AML-193 (cell line): ENCODE measurements at places on chromosomes 2 and 18.

DNA sequence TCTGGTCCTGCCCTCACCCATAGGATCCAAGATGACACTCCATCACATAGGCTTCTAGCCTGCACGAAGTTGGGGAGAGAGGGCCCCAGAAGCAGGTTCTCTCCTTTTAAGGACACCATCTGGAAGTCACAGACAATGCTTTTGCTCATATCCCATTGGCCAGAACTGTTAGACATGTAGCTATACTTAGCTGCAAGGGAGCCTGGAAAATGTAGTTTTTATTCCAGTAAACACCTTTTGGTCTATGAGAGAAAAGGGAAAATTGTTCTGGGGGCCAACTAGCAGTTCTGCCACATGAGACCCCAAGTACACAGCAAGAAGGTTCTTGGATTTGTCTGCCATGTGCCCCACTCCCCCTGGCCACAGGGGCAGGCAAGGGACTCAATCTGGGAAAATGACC lies 206.1 kb downstream of the ZFP36L2 start:
- DNase-seq = no peak

DNA sequence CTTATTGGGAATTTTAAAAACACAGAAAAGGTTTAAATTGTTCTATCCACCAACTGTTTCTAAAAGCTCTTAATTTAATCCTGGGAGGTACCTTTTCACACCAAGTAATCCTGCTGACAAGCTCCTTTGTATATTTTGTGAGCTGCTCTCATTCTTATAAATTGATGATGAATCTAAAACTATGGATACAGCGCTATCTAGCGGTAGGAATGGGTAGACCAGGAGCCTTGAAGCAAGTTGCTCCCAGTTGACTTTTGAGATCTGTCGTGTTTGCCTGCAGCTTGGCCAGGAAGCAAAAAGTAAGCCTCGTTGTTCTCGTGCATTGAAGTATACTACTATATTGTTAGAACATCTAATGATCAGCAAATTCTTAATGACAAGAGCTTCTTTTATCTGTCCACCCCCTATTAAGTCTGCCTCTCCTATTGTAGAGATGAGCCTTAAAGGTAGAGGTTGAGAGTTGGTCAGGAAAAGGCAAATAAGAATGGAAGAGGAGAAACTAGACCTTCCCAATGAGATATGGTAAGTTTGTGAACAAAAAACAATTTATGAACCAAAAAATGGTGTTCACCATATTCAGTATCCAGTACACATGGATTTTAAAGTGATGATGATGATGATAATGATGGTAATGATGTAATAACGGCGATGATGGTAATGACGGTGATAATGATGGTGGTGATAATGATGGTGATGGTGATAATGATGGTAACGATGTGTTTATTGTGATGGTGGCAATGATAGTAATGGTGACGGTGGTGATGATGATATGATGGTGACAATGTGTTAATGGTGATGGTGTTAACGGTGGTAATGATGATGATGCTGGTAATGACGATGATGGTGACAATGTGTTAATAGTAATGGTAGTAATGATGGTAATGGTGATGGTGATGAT lies 212.1 kb upstream of the NCKAP5 start:
- DNase-seq = peak; percentile 46

DNA sequence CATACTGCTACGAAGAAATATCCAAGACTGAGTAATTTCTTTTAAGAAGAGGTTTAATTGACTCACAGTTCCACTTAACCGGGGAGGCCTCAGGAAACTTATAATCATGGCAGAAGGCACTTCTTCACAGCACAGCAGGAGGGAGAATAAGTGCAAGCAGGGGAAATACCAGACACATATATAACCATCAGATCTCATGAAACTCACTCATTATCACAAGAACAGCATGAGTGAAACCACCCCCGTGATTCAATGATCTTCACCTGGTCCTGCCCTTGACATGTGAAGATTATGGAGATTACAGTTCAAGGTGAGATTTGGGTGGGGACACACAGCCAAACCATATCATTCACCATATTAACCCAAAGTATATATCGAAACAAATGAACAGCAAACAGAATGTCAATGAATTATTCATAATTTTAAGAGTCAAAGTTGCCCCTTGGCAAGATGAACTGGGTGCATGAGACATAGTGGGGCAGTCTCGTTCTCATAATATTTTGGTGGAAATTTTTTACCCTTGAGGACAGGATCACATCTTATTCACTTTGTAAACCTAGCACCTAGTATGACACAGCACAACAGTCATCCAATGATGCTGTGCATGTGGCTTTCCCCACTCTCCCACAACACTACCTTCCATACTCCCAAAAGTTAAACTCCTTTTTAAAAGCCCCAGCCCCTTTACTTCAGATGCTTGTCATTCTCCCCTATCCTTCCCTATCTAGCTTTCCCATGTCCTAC lies 425.3 kb downstream of the ZEB2 start:
- DNase-seq = no peak

- DNase-seq = no peak
Observed at GRCh38 chr2:120887320-120887697, 151.6 kb downstream of the GLI2 start.

GRCh38 chr18:67771271-67771670 lies 254.8 kb upstream of the DSEL start:
- no peak for DNase-seq

DNA sequence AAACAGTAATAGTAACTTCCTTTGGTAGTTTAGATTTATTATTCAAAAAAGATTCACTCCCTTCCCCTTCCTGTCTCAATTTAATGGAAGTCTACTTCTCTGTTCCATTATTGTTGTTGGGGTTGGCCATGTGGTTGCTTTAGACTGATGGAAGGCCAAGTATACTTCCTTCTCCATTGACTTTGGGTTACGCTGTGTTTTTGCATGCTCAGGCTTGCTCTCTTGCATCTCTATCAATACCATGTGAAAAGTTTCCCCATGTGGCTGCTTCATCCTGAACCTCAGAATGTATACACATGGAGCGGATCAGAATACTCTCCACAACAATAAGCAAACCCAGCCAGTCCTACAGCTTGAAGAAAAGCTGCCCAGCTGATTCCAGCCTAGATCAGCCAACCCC lies 20.3 kb downstream of the CFAP210 start:
- DNase-seq = no peak

DNA sequence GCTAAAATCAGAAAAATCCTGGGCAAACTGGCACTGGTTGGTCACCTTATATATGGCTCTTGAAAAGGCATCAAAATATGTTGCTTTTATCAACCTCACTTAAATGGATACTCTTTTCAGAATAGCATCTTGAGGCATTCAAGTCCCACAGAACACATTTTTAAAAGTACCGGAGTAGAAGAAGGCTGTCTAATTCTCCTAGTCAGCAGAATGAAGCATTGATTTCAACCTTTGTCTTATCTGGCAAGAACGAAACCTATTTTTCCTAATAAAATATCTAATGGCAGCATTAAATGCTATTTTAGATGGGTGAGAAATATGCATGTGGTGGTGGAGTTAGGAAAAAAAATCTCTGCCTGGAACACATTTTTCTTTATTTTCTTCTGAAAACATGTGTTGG lies 27.8 kb downstream of the TMEFF2 start:
- DNase-seq = no peak

- DNase-seq = no peak
Observed at GRCh38 chr2:8588831-8589191, 93.0 kb upstream of the ID2 start.

GRCh38 chr2:86216575-86217555 lies 17.6 kb downstream of the MRPL35 start:
- DNase-seq = no peak

GRCh38 chr18:70354080-70354479 lies 65.2 kb downstream of the SOCS6 start:
- no peak for DNase-seq

- DNase-seq = peak; percentile 6
Observed at GRCh38 chr2:196233805-196234475, 62.6 kb upstream of the STK17B start.

DNA sequence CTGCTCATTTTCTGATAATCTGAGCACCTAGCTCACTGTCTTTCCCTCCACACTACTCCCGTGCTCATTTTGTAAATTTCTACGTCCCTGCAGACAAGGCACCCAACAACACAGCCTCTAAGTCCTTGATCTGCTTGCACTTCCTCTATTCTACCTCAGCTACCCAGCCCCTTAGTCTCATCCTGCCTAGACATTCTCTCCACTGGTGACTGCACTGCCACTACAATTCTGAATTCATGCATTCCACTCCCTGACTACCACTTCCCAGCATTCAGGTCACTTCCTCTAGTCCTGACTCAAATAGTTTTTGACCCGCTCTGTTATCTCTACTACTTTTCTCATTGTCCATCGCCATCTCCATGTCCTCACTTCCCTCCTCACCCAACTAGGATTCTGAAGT lies 155.7 kb downstream of the DYM start:
- DNase-seq = no peak

- DNase-seq = no peak
Observed at GRCh38 chr2:236338495-236339184, 74.4 kb upstream of the ASB18 start.

DNA sequence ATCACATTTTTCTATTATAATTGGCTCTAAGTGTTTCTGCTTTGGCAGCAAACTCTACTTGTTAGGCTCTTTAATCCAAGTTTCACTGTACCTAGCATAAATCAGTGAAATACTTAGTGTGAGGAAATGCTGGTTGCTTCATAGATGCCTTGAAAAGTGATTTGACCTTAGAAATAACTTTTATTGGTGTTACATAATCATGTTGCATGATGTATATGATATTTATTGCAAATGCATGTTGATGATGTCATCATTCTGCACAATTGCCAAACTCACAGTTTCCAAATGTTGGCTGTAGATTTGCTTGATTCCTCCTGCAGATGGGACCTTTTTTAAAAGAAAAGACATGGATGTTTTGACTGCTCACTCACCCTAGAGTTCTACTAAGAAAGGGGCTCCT lies 137.6 kb upstream of the BCL2L11 start:
- peak; percentile 32 for DNase-seq

DNA sequence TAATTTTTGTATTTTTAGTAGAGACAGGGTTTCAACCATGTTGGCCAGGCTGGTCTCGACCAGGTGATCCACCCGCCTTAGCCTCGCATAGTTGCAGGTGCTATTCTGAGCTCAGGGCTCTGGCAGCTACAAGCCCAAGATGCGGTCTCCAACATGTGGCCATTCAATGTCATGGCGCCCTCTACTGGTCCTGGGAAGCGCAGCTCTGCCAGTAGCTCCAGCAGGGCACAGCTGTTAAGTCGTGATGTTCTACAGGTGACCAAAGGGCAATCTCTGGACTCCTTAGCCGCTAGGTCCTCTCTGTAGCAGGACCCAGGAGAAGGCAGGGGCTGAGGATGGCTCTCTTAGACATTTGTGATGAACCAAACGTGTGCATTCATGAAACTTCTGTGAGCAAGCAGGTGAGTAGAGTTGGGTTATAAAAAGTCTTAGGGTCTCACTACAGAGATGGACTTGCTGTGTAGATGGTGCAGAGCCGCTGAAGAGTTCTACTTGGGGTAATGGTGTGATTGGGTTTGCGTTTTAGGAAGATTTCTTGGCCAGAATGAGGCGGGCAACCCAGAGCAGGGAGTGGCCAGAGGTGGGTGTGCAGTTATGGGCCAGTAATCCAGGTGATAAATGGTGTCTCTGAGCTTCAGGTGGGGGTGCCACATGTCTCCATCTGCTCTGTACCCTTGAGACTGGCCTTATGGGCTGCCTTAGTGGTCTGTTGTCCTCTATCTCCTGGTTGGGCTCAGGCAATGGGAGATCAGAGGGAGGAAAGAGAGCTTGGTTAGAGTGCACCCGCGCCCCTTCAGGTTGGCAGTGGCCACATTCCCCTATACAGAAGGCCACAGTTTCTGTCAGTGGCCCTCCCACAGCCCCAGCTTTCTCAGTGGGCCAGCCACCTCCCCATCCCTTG lies 31.0 kb downstream of the IL37 start:
- peak; percentile 76 for DNase-seq

GRCh38 chr18:14933964-14934363 lies 186.0 kb downstream of the ANKRD30B start:
- no peak for DNase-seq

- no peak for DNase-seq
Observed at GRCh38 chr2:79638954-79639353, 126.1 kb downstream of the CTNNA2 start.

- DNase-seq = no peak
Observed at GRCh38 chr2:138078153-138078552, 113.9 kb downstream of the HNMT start.

DNA sequence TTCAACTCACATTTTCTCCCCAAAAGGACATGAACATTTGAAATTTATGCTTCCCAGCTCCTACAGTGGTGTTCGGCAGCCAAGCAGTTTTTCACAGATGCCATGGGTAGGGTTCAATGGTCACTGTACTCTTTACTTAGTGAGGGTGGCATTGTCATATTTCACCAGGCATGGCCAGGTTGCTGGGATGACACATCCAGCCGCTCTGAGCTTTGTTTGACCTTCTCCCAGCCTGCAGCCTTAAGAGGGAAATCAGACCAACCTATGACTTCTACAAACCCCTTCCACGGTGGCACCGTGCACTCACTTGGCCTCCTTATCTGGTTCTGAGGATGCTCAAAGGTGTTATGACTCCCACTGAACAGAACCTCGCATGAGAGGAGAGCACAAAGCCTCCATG lies 108.4 kb upstream of the SH3BP4 start:
- DNase-seq = no peak

DNA sequence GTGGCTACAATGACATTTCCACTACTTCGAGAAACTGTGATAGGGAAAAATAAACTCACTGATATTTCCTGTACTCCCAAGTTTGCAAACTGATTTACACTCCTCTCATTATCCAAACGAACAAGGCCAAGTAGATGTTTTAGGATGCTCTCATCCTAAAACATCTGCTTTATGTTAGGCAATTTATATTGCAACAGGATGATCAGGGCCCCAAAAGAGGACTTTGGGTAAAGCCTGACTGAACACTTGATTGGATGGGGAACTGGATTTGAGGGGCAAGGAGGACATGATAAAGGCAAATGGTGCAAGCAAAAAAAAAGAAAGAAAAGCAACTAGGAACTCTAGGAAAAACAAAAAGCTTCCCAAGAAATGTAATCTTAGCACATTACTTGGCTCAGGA lies 2.1 kb upstream of the HES6 start:
- no peak for DNase-seq

DNA sequence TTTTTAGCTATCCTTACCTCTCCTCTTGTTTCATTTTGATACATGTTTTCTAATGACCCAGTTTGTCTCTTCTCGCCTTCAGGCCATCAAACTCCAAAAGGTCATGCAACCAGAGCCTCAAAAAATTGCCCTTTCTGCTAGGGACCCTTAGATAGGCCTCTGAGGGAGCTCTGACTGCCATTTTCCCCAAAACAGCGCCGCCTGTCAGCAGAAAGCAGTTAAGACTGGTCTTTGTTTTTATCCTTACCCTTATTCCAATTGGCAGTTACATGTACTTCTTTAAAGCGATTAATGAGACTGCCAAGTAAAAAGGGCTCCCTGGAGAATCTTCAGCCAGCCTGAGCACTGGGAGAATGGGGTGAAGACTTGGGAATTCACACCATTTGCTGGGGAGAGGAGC lies 55.1 kb upstream of the RIT2 start:
- DNase-seq = no peak
